ENCODE measurements at places on chromosomes 3 and 15.

- H3K36me3 ChIP-seq = no peaks in the 10 kb centered on the region
- no peaks in the 10 kb centered on the region for H3K4me1 ChIP-seq
- no peak overlapping the region for H3K4me3 ChIP-seq
- no peaks in the 10 kb centered on the region for H3K27me3 ChIP-seq
Observed at GRCh38 chr3:123337948-123338619, 110.8 kb downstream of the ADCY5 start.

DNA sequence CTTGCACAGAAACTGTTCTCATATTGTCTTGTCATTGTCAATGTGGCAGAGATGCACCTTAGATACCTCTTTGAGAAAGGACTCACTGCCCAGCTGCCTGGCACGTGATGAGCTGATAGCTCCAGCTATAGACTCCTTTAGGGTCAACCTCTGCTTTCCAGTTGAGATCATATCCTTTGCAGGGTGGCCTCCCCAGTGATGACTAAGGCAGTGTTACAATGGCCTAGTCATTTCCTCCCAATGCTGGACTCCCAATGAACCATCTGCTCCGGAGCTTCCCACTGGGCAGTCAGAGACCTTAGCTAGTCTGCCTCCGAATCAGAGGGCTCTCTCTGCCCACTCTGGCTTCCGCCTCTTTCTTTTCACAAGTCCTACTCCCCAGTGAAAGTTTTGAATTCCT lies 79.5 kb downstream of the CHRD start:
- H3K27me3 ChIP-seq = no peaks in the 10 kb centered on the region
- H3K4me1 ChIP-seq = no peaks in the 10 kb centered on the region

DNA sequence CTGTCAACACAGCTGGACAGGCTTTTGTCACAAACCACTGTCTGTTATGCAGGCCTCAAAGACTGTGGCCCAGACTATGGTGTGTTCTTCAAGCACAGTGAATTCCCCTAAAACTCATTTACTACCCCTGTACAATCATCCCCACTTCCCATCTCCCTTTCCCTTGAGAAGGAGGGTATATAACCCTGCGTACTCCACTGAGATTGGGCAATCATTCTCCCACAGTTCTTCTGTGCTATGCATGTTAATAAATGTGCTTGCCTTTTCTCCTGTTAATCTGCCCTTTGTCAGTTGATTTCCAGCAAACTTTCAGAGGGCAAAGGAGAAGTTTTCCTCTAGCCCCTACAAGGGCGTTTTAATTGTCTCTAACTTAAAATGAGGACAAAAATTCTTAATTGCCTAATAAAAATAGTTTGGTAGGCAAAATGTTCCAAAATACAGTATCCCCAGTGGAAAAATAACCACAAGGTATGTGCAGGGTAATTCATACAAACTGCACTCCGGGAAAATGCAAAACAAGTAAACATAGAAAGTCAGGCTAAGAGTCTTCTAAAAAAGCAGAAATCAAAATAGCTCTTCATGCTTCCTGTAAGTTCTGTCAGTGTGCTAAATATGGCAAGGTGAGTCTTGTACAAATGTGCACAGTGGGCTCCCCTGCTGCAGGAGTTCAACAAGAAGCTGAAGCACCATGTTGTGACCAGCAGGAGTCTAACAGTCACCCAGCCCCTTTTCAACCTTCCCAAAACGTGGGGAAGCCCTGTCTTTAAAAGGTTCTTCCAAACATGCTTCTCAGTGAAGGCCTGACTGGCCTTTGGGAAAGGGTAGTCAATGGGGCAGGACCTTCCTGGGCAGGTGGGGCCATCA lies 10.2 kb downstream of the ATP10A start:
- H3K27ac ChIP-seq = no peak overlapping the region
- no peak for DNase-seq
- no peaks in the 10 kb centered on the region for H3K36me3 ChIP-seq
- H3K4me3 ChIP-seq = peak overlapping the region; percentile 42
- H3K27me3 ChIP-seq = peaks cover 5% of the 10 kb centered on the region

GRCh38 chr3:49469037-49469935 lies 781 bp upstream of the DAG1 start:
- no peaks in the 10 kb centered on the region for H3K27me3 ChIP-seq
- DNase-seq = peak; percentile 58
- H3K36me3 ChIP-seq = peaks cover 6% of the 10 kb centered on the region
- H3K27ac ChIP-seq = peak overlapping the region; percentile 97

DNA sequence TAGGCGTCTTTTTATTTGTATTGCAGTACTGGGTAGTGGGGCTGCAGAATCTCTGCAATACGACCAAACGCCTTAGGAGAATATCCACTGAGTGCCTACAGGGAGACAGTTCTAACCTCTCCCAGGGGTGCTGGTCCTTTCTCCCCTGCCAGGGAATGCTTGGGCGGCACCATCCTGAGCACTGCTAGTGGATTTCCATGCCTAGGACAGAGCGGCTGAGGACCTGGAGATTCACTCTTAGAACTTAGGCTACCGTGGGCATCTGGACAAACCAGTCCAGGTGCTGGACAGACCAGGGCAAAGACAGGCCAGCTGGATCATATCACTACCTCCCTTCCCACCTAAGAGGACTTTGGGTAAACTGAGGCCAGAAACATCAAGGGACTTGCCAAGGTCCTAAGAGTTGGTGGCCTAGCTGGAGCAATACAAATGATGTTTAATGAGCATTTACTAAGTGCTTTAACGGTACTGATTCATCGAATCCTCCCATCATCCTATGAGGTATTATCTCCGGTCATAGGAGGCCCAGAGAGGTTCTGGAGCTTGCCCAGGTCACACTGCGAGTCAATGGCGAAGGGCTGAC lies 902 bp downstream of the TMEM44 start:
- no peak overlapping the region for H3K27ac ChIP-seq
- H3K4me3 ChIP-seq = peak overlapping the region; percentile 92
- peaks cover 26% of the 10 kb centered on the region for H3K36me3 ChIP-seq
- DNase-seq = no peak

- DNase-seq = peak; percentile 31
- H3K27ac ChIP-seq = no peak overlapping the region
- no peaks in the 10 kb centered on the region for H3K4me1 ChIP-seq
- H3K4me3 ChIP-seq = no peak overlapping the region
- no peaks in the 10 kb centered on the region for H3K36me3 ChIP-seq
Observed at GRCh38 chr3:104564045-104564643, 802.6 kb upstream of the ALCAM start.

- H3K27me3 ChIP-seq = no peaks in the 10 kb centered on the region
- no peak overlapping the region for H3K27ac ChIP-seq
- H3K4me3 ChIP-seq = no peak overlapping the region
- no peaks in the 10 kb centered on the region for H3K4me1 ChIP-seq
- peaks cover 42% of the 10 kb centered on the region for H3K36me3 ChIP-seq
Observed at GRCh38 chr3:127612966-127613365, 14.8 kb downstream of the MCM2 start.

GRCh38 chr15:74517096-74517495 lies 23.9 kb upstream of the ARID3B start:
- H3K4me3 ChIP-seq = no peak overlapping the region
- no peaks in the 10 kb centered on the region for H3K36me3 ChIP-seq

DNA sequence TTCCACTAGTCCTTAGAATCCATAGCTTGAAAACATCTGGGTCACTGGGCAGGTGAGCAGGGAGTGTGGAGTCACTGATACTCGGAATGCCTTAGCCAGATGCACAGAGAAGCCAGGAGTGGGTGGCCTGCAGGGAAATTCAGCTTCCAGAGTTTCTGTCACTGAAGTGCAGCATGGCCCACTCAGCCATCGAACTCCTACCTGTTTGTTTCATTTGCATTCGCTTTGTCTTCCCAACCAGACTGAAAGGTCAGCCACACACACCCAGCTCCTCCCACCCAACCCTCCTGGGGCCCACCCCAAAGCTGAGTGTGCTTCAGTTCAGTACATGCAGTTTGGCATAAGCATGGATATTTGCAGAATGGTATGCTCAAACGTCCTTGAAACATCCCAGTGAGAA lies 124.5 kb upstream of the ATP10A start:
- no peak overlapping the region for H3K27ac ChIP-seq
- H3K4me1 ChIP-seq = peaks cover 10% of the 10 kb centered on the region
- H3K27me3 ChIP-seq = no peaks in the 10 kb centered on the region
- H3K4me3 ChIP-seq = no peak overlapping the region

DNA sequence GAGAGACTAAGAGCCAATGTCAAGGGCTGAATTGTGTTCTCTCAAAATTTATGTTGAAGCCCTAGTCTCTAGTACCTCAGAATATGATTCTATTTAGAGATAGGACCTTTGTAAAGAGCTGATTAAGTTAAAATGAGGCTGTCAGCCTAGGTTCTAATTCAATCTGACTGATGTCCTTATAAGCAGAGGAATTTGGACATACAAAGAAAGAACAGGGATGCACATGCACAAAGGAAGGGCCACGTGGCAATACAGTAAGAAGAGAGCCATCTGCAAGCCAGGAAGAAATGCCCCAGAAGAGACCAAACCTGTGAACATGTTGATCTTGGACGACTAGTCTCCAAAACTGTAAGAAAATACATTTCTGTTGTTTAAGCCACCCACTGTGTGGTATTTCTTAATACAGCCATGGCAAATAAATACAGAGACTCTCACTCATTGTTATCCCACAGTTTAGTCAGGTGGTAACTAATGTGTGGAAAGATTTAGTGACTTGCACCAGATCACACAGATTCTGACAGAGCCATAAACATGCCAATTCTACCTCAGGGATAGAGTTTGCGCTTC lies 652.2 kb downstream of the NAALADL2 start:
- H3K27ac ChIP-seq = no peak overlapping the region

GRCh38 chr3:25782938-25783660 lies at the start of gene NGLY1:
NGLY1 (minus strand) TSS chr3:25783443; CDS start chr3:25783390, 53 bp downstream.
- DNase-seq = peak; percentile 73
- peaks cover 3% of the 10 kb centered on the region for H3K36me3 ChIP-seq
- H3K27ac ChIP-seq = no peak within 1 kb of the TSS
- H3K4me1 ChIP-seq = peaks cover 28% of the 10 kb centered on the region
- peak within 1 kb of the TSS; percentile 94 for H3K4me3 ChIP-seq
- no peaks in the 10 kb centered on the region for H3K27me3 ChIP-seq

DNA sequence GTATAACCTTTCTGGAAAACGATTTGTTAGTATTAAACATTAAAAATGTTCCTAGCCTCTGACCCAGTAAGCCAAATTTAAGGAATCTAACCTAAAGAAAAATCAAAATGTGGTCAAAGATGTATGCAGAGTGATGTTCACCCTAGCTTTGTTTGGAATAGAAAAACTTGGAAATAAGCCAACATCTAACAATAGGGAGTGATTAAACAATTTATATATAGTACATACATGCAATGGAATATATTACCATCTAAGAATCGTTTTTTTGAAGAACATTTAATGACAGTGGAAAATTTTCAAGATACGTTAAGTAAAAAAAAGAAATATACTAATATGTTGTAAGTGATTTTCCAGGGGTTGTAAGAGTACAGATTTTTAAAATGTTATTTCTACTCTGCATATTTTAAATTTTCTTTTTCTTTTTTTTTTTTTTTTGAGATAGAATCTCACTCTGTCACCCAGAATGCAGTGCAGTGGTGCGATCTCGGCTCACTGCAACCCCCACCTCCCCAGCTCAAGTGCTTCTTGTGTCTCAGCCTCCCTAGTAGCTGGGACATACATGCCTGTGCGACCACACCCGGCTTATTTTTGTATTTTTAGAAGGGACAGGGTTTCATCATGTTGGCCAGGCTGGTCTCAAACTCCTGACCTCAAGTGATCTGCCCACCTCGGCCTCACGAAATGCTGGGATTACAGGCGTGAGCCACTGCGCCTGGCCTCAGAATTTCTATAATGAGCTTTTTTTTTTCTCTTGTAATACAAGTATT lies 54.9 kb downstream of the ANP32A start:
- peaks cover 2% of the 10 kb centered on the region for H3K27me3 ChIP-seq
- no peak for DNase-seq

- no peak overlapping the region for H3K4me3 ChIP-seq
- no peaks in the 10 kb centered on the region for H3K4me1 ChIP-seq
- peaks cover 3% of the 10 kb centered on the region for H3K36me3 ChIP-seq
- DNase-seq = no peak
Observed at GRCh38 chr15:31453558-31454318, 127.1 kb downstream of the KLF13 start.

DNA sequence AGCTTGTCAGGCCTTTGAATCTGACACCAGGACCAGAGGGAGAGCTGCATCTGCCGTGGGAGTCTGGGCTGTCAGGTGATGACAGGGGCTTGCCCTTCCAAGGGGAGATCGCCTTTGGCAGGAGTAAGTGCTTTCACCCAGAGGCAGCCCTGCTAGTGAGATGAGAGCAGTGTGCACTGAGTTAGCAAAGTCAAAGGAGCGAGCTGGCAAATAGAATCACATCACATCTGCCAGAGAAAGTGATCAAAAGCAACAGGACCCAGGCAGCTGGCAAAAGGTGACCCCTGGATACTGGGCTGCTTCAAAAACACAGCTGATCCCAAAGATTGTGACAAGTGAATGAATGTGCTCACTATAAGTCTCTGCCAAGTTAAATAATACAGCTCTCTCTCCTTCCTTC lies 36.1 kb upstream of the PYDC2 start:
- H3K27ac ChIP-seq = no peak overlapping the region
- DNase-seq = no peak
- H3K4me3 ChIP-seq = no peak overlapping the region
- H3K4me1 ChIP-seq = no peaks in the 10 kb centered on the region
- H3K27me3 ChIP-seq = no peaks in the 10 kb centered on the region
- H3K36me3 ChIP-seq = no peaks in the 10 kb centered on the region

DNA sequence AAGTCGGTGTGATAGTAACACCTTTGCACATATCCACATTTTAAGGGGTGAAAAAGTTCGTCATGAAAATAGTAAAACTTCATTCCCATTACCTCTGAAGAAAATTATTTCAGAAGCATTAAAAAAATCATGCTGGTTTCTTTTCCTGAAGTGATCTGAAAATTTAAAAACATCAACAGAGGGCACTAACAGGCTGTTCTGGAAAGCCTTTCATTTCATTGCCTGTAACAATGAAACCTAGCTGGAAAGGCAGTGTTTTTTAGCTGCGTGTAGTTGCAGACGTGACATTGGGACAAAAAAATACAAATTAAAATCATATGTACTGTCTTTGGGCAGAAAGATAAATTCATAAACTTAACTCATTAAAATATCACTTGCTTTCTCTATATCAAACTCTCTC lies 993.8 kb downstream of the GBE1 start:
- no peak for DNase-seq
- no peaks in the 10 kb centered on the region for H3K36me3 ChIP-seq
- H3K27me3 ChIP-seq = no peaks in the 10 kb centered on the region
- no peaks in the 10 kb centered on the region for H3K4me1 ChIP-seq

- DNase-seq = no peak
- H3K4me1 ChIP-seq = peaks cover 67% of the 10 kb centered on the region
- H3K27me3 ChIP-seq = no peaks in the 10 kb centered on the region
- H3K36me3 ChIP-seq = peaks cover 6% of the 10 kb centered on the region
- H3K4me3 ChIP-seq = peak overlapping the region; percentile 25
Observed at GRCh38 chr15:90033448-90033847, 32.3 kb downstream of the ZNF710 start.

GRCh38 chr3:8366219-8366810 lies 135.3 kb upstream of the LMCD1 start:
- H3K36me3 ChIP-seq = no peaks in the 10 kb centered on the region
- peak overlapping the region; percentile 24 for H3K27ac ChIP-seq
- peaks cover 26% of the 10 kb centered on the region for H3K4me1 ChIP-seq
- H3K27me3 ChIP-seq = no peaks in the 10 kb centered on the region

GRCh38 chr3:178514401-178514800 lies 21.8 kb upstream of the KCNMB2 start:
- no peak overlapping the region for H3K4me3 ChIP-seq
- H3K27ac ChIP-seq = no peak overlapping the region
- no peaks in the 10 kb centered on the region for H3K4me1 ChIP-seq
- no peaks in the 10 kb centered on the region for H3K27me3 ChIP-seq
- no peak for DNase-seq
- H3K36me3 ChIP-seq = no peaks in the 10 kb centered on the region

All from neural crest cell (in vitro differentiated cells).